ENCODE measurements at places on chromosomes 12 and 14.
A peak's percentile ranks its signal among the peaks of the same experiment; 100 is the strongest.

- no peak for DNase-seq
Observed at GRCh38 chr14:56487090-56487667, 92.4 kb upstream of the TMEM260 start.

- DNase-seq = peak; percentile 2
Observed at GRCh38 chr12:24062642-24063245, 113.3 kb upstream of the SOX5 start.

GRCh38 chr12:58833853-58834252 lies 86.5 kb downstream of the LRIG3 start:
- DNase-seq = no peak

DNA sequence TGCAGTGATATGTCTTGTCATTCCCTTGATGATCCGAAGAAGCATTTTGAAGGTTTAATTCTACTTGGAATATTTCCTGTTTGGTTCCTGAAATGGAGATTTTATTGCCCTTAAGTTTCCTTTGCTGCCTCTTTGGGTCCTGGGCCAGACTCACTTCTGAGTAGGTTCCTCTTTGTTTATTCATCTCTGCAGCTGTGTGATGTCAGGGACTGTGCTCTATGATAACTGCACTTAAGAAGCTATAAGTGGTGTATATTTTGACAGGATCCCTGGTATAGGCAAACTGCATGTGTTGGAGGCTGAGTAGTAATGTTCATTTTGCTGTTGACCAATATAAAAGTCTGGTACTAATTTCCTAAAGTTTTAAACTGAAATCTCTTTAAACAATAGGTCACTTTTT lies at the start of gene KLRC4:
Gene KLRC4, minus strand, starts transcription at position 366 of the 400 bp plus-strand sequence. Its CDS starts 182 bp downstream, at position 184.
- no peak for DNase-seq

DNA sequence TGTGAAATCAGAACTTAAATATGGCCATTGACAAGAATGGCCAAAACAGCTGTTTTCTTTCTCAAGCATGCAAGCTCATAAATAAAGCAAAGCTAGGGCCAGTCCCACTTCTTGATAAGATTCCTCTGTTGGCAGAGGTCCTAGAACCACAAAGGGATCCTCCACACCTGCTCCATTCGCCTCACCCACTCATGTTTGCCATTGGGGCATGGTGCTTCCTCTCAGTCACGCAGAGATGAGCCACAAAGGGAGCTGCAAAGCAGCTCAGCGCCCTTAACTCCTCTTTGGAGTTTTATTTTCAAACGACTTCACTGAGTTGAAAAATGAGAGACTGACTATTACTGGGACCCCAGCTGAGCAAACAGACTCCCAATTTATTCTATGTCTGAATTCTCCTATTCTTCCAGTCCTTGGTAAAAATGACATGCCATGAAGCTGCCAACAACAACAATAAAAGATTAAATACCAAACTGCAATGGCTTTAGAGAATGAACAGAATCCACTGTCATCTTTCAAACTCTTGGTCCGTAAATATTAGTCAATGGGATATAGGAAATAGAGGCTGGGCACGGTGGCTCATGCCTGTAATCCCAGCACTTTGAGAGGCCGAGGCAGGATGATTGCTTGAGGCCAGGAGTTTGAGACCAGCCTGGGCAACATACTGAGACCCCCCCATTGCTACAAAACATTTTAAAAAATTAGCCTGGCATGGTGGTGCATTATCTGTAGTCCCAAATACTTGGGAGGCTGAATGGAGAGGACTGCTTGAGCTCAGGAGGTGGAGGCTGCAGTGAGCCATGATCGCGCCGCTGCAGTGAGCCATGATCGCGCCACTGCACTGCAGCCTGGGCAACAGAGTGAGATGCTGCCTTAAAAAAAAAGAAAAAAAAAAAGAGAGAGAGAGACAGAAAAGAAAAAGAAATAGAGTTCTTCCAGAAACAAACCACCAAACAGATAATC lies 16.4 kb downstream of the MANSC1 start:
- peak; percentile 80 for DNase-seq

DNA sequence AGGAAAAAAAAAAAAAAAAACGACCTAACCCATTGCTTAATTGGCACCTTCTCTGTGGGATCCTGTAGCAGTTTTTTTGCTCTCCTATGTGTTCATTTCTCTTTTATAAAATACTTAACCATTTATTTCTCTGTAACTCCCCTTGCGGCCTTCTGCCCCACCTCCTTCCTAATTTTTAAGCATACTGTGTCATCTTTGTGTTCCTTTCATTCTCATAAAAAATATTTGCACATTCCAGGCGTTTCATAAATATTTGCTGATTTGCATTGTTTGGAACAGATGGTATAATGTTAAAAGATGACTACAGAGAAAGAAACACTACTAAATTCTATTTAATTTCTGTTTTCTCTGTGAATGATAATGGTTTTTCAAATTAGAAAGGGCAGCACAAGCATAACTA lies 77.9 kb downstream of the NPAS3 start:
- no peak for DNase-seq

GRCh38 chr12:66500841-66501240 lies 178.0 kb downstream of the GRIP1 start:
- DNase-seq = no peak

GRCh38 chr14:54776361-54777001 lies 126.1 kb downstream of the GCH1 start:
- peak; percentile 94 for DNase-seq

GRCh38 chr14:58238252-58239243 lies 6.1 kb upstream of the PSMA3 start:
- DNase-seq = no peak

DNA sequence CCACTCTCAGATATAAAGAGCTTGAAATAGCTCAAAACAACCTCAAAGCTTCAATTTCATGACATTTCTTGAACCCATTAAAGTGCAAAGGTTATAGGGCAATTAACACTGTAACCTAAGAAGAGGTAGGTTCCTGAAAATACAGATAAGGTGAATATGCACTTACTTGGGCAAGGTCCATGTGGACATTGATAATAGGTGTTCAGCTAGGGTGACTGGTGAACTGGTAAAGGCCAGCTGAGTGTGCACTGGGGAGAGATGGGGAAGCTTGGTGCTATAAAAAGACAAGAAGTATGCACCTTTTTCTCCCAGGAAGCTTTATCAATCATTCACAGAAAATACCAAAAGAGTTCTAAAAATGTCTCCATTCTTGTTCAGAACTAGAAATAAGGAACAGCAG lies 418.6 kb downstream of the SLC16A7 start:
- DNase-seq = no peak

GRCh38 chr12:88111074-88111652 lies 30.7 kb downstream of the CEP290 start:
- no peak for DNase-seq

DNA sequence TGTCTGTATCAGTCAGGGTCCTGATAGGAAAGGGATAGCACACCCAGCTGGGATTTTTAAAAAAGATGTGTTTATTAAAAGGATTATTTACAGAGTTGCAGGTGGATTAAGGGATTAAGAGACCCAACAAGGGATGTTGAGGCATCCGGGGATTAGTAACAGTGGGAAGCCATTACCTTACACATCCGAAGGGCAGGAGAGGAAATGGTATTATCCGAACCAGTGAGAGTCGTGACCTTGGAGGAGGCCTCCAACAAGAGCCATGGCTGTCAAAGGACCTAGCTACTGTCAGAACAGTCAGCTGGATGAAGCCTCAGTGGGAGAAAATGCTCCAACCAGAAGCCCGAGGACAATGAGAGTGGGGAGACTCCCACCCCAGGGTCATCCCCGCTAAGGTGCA lies 146.3 kb upstream of the KRAS start:
- no peak for DNase-seq

DNA sequence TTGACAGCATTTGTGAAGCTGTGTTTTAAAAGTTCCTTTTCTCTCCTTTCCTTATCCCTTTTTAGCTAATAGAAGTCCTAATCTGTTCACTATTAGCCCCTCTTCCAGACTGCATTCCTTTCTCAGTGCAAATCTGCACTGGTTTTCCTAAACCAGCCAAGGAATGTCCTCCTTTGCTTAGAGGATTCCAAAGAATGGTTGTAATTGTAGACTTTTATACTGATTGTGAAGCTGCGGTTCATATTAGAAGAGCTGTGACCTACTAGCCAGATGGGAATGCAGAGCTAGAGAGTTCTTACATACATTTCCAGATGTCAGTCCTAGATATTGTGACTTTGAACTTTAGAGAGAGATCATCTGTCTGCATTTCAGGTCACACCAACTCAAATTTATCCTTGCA lies 79.8 kb downstream of the MYRFL start:
- peak; percentile 62 for DNase-seq

DNA sequence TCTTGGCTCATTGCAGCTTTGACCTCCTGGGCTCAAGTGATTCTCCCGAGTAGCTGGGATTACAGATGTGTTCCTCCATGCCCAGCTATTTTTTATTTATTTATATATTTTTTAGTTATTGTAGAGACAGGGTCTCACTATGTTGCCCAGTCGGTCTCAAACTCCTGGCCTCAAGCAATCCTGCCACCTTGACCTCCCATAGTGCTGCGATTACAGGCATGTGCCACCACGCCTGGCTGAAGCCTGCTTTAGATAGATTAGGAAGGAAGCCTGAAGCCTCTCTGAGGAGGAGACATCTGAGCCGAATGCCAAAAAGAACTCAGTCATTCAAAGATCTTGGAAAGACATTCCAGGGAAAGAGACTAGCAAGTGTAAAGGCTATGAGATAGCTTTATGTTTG lies 10.2 kb downstream of the INHBC start:
- no peak for DNase-seq

DNA sequence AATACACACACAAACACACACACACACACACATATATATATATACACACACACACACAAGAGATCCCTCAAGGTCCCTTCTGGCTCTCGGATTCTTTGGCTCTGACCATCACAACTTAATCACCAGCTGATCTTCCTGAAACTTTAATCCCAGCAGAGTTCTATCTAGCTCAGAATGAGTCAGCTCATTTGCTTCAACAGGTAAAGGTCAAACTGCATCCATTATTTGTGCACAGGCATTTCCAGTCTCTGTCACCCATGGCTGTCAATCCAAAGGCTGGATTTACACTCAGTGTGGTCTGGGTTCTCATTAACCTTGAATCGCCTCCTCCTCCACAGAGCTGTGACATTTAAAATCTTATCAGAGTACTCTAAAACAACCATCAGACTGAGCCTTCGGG lies 113.3 kb upstream of the TMPO start:
- no peak for DNase-seq

- DNase-seq = no peak
Observed at GRCh38 chr14:99704037-99704436, 19.9 kb downstream of the CYP46A1 start.

DNA sequence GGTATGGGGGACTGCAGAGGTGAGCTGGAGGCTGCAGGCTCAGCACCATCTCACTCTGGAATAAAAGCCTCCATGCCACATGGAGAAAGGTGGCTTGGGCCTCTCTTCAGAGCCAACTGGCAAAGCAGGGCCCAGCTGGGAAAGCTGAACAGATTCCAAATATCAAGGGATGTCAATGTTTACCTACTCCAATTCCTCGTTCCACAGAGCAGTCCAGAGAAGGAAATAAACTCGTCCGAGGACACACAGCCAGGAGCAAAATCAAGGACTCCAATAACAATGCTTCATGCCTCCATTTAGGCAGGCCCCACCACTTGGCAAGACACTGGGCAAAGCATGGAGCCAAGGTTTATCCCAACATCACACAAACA lies 36.3 kb upstream of the PNMA1 start:
- peak; percentile 3 for DNase-seq

DNA sequence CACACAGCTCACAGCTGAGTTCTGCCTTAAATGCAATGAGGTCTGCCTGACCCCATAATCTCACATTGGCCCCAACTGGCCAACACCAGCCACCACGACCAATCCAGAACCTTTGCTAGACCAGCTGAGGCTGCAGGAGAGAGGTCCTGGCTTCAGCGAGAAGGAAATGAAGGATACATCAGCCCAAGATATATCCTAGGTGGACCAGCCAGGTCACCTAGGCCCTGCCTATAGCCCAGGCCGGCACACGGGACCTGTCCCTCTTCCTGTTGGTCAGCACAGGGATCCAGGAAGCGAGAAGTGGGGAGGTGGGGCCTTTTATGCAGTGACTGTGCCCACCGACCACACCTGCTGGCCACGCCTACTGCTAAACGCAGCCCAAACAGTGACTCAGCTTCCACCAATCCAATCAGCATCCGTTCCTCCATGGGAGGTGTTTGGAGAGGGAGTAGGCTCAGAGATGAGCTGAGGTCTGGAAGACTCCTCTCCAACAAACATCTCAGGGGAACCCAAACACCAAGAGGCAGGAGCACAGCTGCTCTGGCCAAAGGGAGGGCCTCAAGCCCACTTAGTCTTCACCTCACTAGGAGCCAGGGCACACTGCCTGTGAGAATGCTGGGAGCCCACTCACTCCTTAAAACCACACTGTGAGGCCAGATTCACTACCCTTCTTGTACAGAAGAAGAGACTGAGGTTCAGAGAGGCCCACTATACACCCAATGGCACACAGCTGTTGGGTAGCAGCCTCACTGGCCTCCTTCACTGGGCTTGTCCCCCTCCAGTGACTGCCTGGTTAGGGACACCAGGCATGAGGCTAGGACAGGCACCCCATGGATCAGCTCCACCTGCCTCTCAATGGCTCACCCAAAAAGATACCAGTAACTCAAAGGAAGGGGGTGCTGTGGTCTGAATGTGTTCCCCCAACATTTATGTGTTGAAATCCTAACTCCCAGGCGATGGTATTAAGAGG lies 51.3 kb upstream of the PPP2R5C start:
- DNase-seq = peak; percentile 83

- no peak for DNase-seq
Observed at GRCh38 chr14:56811593-56812363, 1.5 kb upstream of the OTX2 start.

- DNase-seq = no peak
Observed at GRCh38 chr12:6438345-6438744, 6.4 kb upstream of the CD27 start.

GRCh38 chr12:132130690-132131089 lies 13.4 kb downstream of the DDX51 start:
- DNase-seq = no peak

- DNase-seq = no peak
Observed at GRCh38 chr12:29073631-29074239, 75.3 kb upstream of the FAR2 start.

DNA sequence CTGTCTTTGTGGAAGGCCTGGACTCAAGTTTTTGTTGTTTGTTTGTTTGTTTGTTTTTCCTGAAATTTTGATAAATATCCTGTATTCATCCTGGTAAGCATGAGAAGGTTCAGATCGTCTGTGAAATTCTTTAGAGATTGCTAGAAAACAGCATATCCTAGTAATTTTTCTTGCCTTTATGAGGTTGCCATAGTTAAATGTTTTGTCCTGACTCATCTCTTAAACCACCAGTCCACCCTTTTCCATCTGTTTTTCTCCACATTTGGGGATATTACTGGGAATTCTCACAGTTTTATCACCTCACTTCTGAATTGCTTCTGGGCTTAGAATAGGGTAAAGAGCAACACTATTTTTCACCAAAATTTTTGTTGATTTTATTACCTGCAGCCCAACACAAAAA lies 248.3 kb downstream of the FBXL14 start:
- DNase-seq = peak; percentile 78

DNA sequence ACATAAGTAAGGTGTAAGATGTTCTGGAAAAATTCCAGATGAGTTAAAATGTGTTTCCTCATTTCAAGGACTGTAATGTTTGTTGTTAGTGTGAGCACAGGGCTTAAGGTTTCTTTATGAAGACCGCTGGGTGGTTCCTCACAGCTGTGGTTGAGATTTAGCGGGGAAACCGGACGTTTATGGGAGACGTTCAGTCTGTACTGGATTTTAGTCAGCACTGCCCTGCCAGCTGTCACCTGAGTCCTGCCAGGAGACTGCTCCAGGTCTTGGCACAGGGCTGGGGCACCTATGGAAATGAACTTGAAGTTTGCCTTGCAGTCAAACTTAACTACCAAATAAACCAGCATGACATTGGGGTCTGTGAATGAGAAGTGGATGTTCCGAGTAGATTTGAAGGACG lies 555.2 kb downstream of the DIO2 start:
- DNase-seq = no peak

- DNase-seq = no peak
Observed at GRCh38 chr14:102786768-102787167, 9.5 kb downstream of the TRAF3 start.

Measured in osteoblast (primary cell).